ENCODE measurements at places on chromosomes 5 and 9. TPM values are rescaled to one million over a fixed set of nuclear protein-coding genes. Genes with fewer than 3 reads are reported as not detected.

- DNase-seq = no peak
Observed at GRCh38 chr5:61178702-61179101, 16.4 kb upstream of the SMIM15 start.

GRCh38 chr5:126720369-126720768 is 56.6 kb upstream of the LMNB1 start:
- DNase-seq = no peak

DNA sequence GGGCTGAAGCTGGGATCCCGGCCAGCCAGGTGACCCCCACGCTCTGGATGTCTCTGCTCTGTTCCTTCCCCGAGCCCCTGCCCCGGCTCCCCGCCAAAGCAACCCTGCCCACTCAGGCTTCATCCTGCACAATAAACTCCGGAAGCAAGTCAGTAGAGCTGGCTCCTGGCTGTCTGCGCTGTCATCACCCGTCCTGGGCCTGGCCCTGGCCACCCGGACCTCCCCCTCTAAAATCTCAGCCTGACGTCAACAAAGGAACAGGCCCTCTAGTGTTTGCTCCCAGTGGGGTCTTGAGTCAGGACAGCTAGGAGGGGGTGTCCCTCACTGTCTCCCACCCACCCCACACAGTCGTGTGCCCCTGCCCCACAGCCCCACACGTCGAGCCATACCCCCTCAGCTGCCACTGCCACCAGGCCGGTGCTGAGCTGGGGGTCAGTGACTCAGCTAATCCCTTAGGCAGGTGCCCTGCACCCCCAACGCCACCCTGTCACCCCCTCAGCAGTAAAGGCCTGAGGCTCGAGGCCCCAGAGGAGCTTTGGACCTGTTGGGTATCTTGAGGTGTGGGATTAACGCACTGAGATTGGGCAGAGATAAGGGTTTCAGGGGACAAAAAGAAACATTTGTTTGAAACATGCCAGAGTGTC is 1.1 kb upstream of the LCNL1 start:
- DNase-seq = no peak

The NDST1 gene
- polyA plus RNA-seq = 12.0 TPM

The TLN1 gene
- polyA plus RNA-seq = 72.0 TPM

The UAP1L1 gene
- 7.1 TPM for polyA plus RNA-seq
